SK-MEL-5 (cell line): ENCODE measurements at places on chromosomes 12 and 14.

GRCh38 chr14:55136241-55136640 is 7.2 kb downstream of the LGALS3 start:
- no peak for DNase-seq

DNA sequence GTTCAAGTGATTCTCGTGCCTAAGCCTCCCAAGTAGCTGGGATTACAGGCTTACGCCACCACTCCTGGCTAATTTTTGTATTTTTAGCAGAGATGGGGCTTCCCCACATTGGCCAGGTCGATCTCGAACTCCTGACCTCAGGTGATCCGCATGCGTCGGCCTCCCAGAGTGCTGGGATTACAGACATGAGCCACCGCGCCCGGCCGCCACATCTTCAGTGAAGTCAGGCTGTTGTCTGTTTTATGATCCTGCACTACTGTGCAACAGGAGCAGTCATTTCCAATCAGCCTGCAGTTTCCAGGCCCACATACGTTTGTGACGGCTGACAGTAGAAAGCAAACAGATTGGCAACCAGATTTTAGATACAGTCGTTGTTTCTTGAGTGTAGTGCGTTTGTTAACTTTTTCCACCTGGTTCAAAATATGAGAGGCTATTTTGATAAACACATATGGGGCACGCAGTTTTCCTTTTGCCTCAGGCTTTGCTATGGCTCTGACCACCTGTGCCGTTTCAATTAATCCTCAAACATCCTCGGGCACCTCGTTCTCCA is 74.8 kb downstream of the LGMN start:
- DNase-seq = no peak

DNA sequence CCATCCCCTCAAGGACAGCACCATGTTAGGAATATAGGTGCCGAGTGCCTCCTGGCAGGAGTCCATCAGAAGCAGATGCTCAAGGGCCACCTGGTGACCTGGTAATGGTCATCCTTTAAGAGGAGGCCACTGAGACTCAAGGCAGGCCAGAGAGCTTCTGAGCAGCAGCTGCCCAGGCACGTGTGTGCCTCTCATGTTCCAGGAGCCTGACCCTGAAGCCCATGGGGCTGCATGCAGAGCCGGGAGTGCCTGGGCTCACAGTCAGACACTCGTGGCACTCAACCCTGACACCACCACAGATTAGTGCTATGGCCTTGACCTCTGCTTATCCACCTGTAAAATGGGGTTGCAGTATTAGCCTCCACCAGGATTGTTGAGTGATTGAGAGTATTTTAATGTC is 45.6 kb downstream of the C14orf132 start:
- no peak for DNase-seq

DNA sequence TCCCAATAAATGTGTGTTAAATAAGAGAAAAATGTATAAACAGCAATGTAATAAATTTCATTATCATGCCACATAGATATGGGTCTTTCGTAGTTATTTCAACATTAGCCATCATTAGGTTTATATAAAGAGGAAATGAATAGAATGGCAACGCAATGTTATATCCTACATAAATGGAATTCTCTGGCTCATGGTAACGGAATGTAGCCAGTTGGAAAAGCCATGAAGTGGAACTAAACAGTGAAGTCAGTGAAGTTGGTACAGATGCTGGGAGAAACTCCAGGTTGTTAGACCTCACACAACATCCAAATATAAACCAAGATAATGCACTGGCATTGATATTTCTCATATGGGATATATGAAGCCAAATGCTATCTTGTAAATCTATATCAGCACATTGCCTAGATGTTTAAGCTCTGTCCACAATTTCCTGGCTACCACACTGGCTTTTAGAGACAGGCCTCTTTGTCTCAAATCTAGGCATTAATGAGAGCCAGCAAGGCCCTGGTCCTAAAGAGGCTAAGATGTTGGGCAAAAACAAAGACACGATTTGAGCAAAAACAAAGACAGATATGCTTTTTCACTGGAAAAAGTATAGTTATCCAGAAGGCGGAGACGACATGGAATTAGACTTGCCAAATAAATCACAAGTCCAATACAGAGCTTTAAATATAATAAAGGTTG is 861.0 kb downstream of the RPS29 start:
- no peak for DNase-seq

GRCh38 chr14:104735830-104736642 is 12.0 kb downstream of the ADSS1 start:
- no peak for DNase-seq

- DNase-seq = no peak
Observed at GRCh38 chr12:97912943-97913342, 450.3 kb downstream of the RMST start.

DNA sequence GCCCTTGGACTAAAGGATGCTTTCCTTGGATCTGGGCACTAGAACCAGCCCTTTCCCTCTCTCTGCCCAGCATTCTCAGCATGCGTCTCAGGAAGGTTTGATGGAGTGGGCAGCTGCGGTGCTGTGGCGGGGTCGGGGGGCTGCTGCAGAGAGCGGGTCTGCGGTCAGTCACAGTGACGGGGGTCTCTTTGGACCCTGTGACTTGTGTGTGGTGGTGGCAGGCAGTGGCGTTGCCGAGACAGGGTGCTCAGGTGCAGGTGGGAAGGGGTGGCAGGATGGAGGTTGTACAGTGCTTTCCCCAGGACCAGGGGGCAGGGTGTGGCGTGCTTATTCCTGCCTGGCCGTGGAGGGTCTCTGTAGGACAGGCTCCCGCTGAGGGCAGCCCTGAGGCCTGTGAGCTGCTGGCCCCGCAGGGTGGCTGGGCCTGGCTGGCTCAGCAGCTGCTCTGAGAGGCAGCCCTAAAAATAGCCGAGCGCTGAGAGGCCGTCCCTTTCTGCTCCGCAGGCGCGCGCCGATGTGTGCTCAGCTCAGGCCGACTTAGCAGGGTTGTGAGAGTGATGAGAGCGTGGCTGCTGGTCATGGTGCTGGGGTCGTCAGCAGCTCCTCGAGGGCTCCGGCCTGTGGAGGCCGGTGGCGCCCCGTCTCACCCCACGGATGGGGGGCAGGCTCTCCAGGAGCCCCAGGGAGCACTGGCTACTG is 9.7 kb downstream of the PACS2 start:
- DNase-seq = no peak

DNA sequence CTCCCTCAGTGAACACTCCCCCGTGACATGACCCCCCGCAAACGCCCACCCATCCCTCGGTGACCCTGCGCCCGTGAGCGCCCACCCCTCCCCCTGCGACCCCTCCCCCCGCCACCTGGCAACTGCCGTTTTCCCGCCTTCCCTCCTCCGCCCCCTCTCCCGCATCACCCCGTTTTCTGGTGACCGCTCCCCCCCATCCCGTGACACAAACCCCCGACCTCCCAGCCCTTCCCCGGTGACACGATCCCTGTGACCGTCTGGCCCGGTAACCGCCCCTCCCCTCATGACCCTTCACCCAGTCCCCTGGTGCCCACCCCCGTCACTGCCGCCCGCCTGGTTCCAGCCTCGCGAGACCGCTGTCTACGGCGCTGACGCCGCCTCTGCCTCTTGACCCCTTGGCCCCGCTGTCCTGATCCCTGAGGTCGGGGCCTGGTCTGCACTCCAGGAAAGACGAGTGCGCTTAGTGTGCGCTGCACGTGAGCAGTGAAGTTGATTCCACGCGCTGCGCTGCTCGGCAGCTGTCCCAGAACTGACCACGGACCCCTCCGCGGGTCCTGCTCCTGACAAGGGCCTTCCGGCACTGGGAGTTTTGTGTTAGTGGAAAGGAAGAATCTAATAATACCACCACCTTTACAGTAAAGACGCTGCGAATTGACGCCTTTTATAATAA is 59.4 kb downstream of the DDX51 start:
- DNase-seq = peak; percentile 56

- DNase-seq = no peak
Observed at GRCh38 chr12:108612788-108613282, 15.0 kb upstream of the TMEM119 start.

- no peak for DNase-seq
Observed at GRCh38 chr12:126570566-126570965, 1505.3 kb downstream of the AACS start.

DNA sequence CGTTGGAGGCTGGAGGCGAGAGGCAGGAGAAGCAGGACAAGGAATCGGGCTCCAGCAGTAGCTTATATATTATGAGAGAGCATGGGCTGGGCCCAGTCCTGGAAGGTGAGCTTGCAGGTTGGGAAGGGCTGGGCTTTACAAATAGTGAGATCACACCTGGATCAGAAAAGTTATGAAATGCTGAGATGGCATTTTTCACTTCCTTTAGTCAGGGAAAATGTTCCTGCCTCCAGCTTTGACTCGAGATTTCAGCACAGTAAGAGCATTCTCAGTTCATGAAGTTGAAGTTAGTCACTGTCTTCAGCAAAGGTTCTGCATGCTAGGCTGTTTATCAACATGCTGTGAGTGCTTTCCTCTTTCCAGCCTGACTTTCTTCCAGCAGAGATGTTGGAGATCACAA is at the start of gene KRT6C:
Gene KRT6C, minus strand, starts transcription at position 38 of the 400 bp plus-strand sequence. CDS start 68 bp downstream, outside the sequence.
- DNase-seq = no peak

- DNase-seq = peak; percentile 85
Observed at GRCh38 chr12:108955225-108955835, 65.5 kb downstream of the SVOP start.

- no peak for DNase-seq
Observed at GRCh38 chr14:95516554-95517181, at the start of gene SYNE3. TSS of gene SYNE3 (minus strand) at chr14:95516650. CDS start at chr14:95475821, 40,829 bp downstream.

- DNase-seq = peak; percentile 46
Observed at GRCh38 chr14:103905842-103906456, 22.3 kb upstream of the TDRD9 start.

DNA sequence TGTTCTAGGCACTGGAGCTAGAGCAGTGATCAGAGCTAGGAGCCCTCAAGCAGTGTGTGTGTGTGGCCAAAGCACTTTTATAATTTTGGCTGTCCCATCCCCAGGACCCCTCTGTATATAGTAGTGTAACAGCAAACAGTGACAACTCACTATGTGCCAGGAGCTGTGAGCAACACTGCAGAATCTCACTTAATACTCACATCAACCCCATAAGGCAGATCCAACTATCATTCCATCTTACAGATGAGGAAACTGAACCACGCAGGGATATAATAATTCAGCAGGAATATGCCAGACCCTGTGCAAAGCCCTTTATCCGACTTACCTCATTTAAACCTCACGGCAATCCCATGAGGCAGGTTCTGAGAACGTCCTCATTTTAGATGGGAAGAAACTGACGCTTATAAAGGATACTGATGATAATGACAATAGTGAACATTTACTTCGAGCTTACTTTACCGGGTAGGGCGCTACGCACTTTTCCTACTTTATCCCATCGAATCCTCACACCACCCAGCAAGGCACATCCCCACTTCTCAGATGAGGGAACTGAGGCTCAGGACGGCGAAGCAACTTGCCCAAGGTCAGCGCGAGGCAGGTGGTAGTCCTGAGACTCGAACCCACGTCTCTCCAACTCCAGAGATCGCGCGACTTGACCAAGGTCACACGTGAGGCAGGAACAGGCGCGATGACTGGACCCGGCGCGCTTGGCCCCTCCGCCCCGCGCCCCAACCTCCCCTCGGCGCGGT is 687 bp downstream of the RAB35 start:
- peak; percentile 53 for DNase-seq
